ENCODE measurements at places on chromosomes 11 and 22.

DNA sequence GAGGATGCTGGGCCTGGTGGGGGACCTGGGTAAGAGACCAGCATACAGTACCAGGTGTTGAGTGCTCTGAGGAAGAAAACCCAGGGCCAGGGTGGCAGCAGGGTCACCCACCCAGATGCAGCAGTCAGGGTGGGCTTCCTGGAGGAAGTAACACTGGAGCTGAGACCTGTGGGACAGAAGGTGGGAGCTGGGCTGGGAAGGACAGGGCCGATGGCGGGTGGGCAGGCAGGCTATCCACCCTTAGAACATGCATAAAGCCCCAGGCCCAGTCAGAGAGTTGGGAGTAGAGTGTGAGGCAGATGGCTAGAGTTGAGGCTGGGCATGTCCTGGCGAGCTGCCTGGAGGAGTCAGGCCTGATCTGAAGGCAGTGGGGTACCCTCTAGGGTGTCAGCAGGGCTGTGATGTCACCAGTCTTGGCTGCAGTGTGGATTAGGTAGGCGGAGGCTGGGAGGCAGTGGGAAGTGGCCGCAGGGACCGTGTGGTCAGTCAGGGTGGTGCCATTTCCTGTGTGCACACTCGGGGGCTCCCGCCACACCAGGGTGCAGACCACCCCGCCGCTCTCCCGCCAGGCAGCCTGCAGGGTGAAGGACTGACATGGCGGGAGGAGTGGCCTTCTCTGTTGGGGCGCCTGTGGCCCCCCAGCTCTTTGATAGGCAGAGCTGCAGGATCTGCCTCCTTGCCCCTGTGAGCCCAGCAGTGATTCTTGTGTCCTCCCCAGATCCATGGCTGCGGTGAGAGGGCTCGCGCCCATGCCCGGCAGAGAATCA lies 35.3 kb downstream of the IGHMBP2 start:
- DNase-seq: no peak

GRCh38 chr22:41240377-41241132 lies at the start of gene CHADL:
Gene CHADL, minus strand, starts transcription at chr22:41240931. Its CDS starts 50 bp downstream, at chr22:41240881.
- no peak for DNase-seq

DNA sequence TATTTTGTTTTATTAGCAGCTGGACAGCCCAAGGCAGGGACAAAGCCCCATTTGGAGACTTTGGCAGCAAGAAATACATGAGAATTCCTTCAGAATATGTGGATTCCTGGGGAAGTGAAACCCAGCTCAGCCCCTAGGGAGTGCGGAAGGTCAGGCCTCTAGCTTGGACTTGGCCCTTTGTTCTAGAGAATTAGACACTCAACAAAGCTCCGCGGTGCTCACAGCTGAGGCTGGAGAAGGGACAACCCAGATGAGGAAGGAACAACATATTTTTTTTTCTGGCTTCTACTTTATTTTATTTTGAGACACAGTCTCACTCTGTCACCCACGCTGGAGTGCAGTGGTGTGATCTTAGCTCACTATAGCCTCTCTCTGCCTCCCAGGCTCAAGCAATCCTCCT lies 44.7 kb upstream of the SEPTIN5 start:
- DNase-seq: no peak

- no peak for DNase-seq
Observed at GRCh38 chr22:37184380-37184755, 3.7 kb downstream of the C1QTNF6 start.

DNA sequence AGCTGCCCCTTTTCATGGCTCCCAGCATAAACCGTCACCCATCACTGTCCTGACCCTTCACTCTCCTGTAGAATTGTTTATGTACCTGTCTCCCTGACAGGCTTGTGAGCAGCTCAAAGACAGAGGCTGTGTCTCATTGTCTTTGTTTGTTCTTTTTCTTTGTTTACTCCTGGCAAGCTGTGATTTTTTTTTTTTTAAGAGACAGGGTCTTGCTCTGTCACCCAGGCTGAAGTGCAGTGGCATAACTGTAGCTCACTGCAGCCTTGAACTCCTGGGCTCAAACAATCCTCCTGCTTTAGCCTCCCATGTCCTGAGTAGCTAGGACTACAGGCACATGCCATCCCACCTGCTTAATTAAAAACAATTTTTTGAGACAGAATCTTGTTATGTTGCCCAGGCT lies 9.7 kb downstream of the ARHGAP1 start:
- DNase-seq: no peak

- no peak for DNase-seq
Observed at GRCh38 chr11:111194860-111195568, 50.5 kb upstream of the POU2AF2 start.

DNA sequence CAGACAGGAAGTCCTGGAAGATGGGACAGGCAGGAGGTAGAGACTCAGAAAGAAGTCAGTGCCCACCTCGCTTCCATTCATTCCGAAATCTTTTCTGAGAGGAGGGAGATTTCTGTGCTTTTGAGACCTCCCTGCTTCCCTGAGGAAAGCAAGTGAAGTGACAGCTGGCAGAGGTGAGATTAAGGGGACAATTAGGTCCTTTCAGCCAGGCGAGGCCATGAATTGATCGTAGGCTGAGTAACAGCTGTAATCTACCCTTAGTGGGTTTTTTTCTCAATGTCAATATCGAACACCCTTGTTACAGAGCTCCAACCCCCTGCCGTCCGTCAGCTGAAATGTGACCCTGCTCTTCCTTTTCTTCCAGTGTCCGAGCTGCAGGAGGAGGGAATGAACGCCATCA lies 96.0 kb downstream of the PARVA start:
- DNase-seq: no peak

- peak; percentile 16 for DNase-seq
Observed at GRCh38 chr22:27331526-27332281, 469.9 kb downstream of the MN1 start.

- no peak for DNase-seq
Observed at GRCh38 chr11:98587884-98588283, 432.9 kb upstream of the CNTN5 start.

DNA sequence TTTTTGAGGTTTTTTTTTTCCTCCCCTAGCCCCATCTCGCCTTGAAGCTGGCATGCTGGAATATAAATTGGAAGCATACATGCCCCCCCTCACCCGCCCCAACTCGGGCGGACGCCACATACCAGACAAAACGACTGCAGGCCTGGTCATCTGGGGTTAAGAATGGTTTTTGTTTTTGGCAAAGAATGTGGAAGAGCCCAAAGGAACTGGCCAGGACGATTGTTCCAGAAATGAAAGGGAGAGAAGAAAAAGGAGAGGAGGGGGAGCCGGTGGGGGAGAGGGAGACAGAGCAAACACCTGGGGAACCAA lies 25.0 kb downstream of the MN1 start:
- no peak for DNase-seq

DNA sequence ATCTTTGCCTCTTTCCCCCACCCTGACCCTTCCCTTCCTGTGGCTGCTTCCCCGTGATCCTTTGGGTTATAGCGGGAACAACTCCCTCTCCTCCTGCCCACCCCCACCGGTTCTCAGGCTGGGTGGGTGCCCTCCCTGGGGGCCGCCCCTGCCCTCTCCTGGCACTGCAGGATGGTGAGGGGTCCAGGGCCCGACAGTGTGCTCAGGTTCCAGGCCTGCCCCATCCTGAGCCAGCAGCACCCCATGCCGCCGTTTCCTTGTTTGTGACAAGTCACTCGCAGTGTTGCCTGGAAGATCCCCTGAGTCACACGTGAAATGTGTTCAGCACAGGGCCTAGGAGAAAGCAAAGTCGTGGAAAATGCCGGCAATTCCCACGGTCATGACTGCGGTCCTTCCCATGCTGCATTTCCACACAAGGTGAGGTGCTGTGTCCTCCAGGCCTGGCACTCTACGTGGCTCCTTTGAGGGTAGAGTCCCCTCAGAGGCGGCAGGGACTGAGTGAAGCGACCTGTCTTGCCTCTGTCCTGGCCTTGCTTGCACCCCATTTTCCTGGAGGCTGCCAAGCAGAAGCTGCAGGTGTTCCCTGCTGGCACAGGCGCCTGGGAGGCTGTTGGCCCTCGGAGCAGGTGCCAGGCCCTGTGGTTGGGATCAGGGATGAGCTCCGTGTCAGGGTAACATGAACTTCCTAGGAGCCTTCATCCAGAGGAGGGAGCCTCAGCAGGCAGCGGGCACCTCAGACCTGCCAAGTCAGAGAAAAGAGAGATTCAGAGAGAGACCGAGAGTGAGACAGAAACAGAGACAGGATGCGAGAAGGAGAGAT lies 80.5 kb upstream of the LINC01488 start:
- no peak for DNase-seq

DNA sequence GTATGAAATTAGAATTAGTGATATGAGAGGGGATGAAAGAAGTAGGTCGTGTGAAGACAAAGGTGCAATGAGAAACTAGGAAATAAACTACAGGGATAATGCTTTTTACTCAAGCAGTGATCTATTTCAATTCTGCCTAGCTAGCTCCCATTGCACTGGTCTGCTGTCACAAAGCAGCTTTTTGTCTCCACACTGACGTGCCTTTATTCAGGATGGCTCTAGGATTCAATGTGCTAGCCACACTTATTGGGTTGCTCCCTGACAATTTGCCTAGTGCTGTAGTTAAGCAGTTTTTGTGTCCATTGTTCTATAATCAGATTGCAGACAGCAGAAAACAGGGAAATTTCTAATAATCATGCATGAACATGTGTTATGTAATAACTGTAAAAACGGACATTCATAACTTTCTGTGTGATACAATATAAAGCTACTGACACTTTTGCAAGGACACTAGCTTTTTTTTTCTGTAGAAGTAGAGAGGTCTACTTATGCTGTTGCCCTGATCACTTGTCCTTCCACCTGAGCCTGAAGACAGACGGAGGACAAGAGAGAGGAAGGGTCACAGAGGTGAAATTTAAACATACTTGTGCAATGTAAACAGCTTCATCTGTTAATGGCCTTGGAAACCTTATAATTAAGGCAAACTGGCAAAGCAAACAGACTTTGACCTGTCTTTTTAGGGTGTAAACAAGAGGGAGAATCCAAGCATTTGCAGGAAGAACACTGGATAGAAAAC lies 269.6 kb downstream of the LRRC4C start:
- DNase-seq: no peak

DNA sequence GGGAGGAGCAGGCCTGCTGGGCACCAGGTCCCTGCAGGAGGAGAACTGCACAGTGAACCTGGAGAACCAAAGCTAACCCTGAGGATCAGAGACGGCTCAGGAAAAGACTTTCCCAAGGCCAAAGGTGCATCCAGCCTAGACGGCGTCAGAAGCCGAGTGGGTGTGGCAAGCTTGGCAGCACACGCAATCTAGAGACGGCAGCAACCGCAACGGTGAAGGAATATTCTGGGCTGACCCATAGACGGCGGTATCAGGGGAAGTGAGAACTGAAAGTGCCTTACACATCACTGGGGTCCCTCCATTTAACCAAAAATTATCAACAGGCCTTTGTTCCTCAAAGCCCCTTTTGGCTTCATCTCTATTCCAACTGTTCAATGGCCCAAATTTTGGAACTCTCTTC lies 26.2 kb downstream of the SPATA19 start:
- no peak for DNase-seq

- no peak for DNase-seq
Observed at GRCh38 chr11:24575392-24575791, 78.5 kb downstream of the LUZP2 start.

- DNase-seq: no peak
Observed at GRCh38 chr11:44556735-44557409, 8.6 kb upstream of the CD82 start.

- DNase-seq: no peak
Observed at GRCh38 chr11:1389932-1390568, at the start of gene BRSK2. Gene BRSK2, plus strand, starts transcription at chr11:1389934. Its CDS starts 351 bp downstream, at chr11:1390285.

GRCh38 chr22:20232781-20233180 lies 35.3 kb downstream of the RTN4R start:
- no peak for DNase-seq

DNA sequence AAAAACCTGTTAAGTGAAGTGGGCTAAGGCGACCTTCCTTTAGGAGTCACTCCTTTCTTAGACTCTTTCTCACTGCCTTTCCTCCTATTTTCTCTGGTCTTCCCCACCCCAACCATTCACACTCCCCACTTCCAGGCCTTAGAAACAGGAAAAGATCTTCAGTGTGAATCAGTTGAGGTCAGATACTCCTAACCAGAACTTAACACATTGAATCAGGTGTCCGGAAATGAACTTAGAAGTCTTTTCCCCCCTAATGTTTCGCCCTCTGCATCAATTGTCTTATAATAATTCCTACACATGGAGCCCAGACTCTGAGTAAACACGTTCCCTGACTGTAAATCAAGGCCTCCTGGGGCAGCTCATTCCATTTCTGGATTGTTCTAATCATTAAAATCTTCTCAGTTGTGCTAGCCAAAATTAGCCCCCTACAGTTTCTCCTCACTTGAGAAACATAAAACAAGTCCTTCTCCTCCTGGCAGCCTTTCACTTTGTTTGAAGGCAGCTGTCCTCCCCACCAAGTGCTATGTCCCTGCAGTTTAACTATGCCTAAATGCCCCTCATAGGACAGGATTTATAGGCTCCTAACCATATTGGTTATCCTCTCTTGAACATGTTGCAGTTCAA lies 32.7 kb upstream of the USP47 start:
- DNase-seq: no peak

DNA sequence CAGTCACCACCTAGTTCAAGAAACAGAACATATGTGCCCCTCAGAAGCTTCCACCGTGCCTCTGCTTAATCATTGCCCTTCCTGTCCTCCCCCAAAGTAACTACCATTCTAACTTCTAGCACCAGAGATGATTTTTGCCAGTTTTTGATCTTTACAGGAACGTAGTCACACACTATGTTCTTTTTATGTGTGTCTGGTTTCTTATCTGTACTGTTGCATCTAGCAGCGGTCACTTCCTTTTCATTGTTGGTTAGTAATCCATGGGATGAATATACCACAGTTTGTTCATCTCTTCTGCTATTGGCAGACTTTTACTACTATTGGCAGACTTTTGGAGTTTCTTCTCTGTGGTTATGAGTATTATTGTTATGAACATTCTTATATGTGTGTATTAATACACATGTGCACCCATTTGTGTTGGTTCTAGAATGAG lies 34.6 kb downstream of the SPECC1L start:
- no peak for DNase-seq

DNA sequence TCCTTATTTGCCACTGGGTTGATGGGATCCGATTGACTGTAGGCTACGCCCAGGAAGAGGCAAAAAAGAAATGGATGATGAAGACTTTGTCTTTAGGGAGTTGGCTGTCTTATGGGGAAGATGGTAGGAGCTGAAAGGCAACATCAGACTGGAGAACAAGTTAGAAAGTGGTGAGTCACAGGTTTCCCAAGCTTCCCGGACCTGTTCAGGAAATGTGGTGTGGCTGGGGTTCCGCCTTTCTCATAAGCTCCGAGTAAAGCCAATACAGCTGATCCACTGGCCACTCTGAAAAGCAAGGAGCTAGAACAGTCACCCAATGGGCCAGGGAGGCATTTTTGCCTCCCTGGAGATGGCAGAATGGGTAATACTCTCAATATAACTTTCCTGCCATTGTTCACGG lies 194.5 kb downstream of the SNX19 start:
- peak; percentile 30 for DNase-seq

DNA sequence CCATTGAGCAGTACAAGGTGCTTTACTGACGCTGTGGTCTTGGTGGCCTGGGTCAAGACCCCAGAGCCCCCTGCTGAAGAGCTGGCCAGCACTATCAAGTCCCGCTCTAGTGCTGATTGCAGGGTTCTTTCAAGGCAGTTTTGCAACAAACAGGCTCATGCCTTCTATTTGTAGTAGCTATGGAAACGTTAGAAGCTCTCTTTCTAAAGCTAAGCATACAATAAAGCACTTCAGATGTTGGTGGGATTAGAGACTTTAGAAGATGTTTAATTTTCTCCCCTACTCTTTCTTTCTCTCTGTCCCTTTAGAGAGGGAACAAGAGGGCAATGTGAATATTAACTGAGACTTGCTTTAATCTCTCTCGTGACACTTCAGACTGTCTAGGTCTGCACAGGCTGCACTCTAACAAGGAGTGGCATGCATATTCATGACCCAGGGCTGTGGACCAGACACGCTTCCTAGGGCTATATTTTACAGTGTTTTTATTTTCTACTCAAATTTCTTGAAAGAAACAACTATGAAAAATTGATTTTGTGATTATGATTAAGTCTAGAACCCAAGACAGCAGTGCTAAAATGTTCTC lies 138.6 kb downstream of the WNT7B start:
- DNase-seq: no peak
